NB4 (cell line): ENCODE measurements at places on chromosomes 12 and 14.

DNA sequence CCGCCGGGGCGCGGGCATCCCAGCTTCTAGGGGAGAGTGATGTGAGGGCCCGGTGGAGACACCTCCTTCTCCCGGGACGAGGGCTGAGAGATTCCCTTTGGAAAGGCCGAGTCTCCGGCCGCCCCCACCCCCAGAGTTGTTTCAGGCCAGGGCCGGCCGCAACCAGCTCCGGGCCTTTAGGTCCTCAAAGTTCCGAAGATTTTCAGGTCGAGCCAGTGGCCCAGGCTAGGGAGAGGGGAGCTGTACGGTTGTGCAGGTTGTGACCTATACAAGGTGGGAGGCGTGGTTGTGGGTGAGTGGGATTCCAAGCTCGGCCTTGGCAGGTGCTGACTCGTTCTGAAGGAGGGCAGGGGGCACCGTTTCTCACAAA is 18.4 kb upstream of the ANKRD33 start:
- DNase-seq, result no peak

DNA sequence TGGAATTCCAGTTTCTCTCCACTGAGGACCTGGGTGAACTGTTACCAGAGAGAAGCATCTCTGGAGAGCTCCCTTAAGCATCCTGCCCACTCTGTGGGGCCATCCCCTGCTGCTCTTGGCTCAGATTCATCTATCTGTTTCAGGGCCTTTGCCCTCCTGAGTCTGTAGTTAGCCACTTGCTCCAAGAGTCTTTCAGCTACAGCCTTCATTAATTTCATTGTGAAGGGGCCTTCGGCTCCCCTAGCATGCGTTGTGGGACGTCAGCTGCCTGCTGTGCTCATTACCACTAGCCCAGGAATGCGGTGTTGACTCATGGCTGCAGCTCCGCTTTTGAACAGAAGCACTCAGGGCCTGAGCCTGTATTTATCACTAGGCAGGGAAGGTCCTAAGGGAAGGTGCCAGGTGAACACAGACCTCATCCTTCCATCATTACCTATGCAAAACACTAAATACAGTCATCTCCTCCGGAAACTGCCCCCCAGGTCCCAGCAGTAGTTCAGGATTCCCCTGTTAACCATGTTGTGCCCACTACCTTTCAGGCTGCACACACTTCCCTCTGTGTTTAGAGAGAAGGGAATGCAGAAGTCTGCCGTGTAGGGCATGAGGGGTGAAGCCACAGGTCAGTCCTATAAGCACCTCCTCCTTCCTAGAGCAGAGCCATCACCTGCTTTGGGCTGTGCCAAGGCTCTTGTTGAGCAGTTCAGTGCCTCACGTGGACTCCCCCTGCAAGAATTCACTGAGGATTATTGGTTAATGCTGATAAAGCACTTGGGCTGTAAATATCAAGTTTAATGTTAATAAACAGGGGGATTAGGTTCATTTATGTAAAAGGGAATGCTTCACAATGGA is 191.4 kb downstream of the CACNA1C start:
- no peak for DNase-seq

GRCh38 chr12:69502345-69503081 is 32.3 kb downstream of the FRS2 start:
- no peak for DNase-seq

- peak; percentile 40 for DNase-seq
These were observed 95.9 kb downstream of the OTOGL start for GRCh38 chr12:80195074-80195726.

DNA sequence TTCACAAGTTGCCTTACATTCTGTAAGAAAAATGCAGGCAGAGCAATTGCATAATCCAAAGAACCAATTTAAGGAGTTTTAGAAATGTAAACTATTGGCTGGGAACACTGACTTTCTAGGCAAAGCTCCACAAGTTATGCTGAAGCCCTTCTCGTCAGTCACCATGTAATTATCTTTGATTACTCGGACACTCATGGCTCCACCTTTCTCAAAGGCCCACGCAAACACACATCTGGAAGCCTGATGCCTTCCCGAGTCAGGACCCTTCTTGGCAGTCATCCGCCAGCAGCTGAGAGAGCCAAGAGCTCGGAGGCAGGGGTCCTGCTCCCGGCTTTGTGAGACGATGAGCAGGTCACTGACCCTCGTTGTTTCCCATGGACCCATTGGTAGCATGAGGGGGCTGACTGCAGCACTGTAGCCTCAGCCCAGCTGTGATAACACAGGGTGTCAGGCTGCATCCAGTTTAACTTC is 202.2 kb downstream of the TMEM132D start:
- DNase-seq, result no peak

DNA sequence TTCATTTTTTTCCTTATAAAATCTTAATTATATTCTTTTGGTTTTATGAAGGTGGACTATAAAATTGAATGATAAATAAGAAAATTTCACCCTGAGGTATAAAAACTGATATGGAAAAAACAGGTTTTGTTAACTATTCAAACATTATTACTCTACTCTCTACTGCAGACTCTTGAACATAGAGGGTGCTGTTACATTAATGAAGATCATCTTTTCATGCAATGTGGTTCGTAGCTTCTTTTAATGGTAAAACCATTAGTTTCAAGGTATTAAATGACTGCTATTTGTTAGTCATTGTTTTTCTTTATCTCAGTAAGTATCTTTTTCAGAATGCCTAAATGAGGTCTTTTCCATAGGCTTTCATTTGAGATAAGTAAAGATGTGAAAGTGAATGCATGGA is 510.4 kb downstream of the SLC16A7 start:
- peak; percentile 4 for DNase-seq

DNA sequence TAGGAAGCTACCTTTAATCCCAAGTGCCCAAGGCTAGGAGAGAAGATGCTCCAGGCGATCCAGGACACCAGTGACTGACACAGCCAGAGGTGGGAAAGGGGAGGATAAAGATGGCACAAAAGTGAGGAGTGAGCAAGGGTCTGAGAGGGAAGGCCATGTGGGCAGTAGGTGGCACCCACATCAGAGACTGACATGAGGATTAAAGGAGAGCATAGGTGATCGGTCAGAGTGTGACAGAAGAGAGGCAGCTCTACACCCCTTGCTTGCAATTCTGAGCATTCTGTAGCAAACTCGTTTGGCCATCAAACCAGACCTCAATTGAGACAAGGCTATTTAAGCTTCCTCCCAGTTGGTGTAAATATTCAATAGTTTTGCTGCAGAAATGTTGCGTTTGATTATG is 724 bp upstream of the CD27 start:
- no peak for DNase-seq

DNA sequence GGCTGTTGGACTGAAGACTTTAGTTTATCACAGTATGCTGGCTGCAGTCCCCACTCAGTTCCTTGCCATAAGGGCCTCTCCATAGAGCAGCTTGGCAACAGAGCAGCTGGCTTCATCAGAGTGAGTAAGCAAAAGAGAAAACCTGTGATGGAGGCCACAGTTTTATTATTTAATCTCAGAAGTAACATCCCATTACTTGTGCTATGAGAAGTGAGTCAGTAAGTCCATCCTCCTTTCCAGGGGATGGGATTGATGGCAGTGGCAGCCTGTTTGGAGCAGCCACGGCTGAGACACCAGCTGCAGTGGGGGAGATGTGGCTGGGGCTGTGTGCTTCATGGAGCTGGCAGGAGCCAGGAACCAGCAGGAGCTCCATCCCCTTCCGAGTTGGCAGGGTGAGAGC is 138.5 kb upstream of the SRRM4 start:
- no peak for DNase-seq

- DNase-seq, result peak; percentile 41
These were observed at the start of gene KCNK13 for GRCh38 chr14:90061685-90062126. TSS of gene KCNK13 (plus strand) at chr14:90061994. CDS start at chr14:90062206, 212 bp downstream.

- DNase-seq, result peak; percentile 56
These were observed 109.2 kb upstream of the EGLN3 start for GRCh38 chr14:34059925-34060650.

- DNase-seq, result peak; percentile 45
These were observed 19.7 kb downstream of the VDR start for GRCh38 chr12:47885012-47885501.

- peak; percentile 19 for DNase-seq
These were observed 120.0 kb downstream of the RBM19 start for GRCh38 chr12:113845900-113846674.

DNA sequence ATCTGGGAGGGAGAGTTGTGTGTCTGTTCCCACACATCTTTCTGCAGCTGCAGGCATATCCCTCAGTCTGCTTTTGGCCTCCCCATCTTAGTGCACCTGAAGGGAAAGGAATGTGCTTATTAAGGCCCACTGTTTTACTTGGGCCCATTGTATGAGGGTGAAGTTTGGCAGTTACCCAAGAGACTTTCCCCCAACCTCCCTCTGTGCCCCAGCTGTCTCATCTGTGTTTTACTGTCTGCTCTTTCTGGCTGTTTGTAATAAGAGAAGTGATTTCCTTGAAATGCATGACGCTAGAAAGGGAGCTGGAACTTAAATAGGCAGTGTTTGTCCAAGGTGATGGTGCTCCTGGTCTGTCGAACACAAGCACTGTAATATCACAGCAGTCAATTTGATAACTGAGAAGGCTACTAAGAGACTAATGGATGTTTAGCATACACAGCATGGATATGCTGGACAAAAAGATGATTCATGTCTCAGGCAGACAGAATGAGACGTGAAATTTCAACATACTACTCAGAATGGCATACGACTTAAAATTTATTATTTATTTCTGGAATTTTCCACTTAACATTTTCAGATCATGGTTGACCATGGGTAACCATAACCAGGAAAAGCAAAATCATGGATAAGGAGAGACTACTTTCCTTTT is 43.6 kb downstream of the FSCB start:
- no peak for DNase-seq

DNA sequence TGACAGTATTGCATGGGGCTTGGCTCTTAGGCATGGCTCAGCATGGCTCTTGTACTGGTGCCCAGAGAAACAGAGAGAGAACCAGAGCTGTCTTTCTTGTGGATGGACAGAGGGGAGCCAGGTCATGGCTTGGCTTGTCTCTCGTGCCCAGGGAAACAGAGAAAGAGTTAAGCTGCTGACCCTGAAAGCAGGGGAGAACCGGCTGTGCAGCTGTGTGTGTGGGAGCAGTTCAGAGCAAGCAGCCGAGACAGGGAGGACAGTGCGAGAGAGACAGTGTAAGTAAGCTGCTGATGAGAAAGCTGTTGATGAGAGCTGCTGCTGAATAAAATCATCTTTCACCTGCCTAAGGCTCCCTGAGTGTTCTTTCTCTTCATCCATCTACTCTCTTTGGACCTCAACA is 61.3 kb upstream of the DDHD1 start:
- no peak for DNase-seq

DNA sequence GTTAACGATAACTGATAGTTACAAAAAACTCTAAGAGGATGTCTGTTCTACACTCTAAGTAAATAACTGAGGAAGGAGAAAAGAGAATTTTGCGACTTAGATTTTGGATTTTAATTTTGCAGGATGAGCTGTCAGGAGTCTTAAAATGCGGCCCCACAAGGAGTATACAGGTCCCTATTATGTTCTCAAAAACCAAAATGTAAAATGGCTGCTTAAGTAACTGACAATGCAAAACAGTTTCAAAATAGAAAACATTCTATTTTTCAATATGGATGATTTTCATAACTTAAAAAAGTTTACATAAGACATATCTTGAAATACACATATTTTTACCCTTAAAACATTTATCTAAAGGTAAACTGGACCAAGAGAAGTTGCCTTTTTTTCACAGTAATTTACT is 2.6 kb downstream of the CD69 start:
- no peak for DNase-seq

DNA sequence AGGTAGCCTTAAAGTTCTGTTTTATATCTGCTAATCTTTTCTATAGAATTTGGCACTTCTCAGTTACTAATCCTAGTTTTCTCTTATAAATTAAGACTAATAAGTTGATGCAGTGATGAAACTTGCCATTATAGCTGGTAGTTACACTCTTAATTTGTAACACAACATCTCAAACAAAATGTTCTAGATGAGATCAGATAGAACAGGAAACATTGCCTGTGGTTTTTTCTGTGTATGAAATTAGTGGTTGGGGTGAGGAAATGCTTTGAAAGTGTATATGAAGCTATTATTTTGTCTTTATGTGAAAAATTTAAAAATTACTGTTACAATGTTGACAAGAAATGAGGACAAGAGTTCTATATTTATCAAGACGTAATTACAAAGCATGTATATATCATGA is 91.9 kb downstream of the PCNX1 start:
- DNase-seq, result peak; percentile 28

DNA sequence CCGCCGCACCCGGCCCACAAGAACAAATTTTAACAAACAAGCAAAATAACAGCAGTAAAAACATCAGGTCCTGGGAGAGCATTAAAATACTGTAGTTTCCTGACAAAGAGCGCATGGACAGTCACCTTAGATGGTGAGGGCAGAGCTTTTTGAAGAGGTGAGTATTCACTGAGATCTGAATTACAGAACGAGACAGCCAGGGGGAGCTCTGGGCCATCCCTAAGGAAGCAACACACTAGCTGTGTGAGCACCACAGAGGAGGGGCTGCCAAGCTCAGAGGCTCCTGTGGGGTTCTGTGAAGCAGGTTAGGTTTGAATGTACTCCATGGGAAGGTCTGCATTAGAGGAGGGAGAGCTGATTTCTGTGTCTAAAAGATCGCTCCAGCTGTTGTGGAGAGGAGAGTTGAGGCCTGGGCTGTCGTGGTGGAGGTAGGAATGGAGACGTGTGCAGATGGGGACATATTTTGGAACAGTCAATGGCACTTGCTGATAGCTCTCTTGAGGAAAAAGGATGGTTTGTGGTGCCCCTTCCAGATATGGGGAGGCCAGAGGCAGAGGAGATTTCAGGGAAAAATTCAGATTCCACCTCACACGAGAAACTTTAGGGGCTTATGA is 72.9 kb downstream of the TRAFD1 start:
- peak; percentile 77 for DNase-seq

DNA sequence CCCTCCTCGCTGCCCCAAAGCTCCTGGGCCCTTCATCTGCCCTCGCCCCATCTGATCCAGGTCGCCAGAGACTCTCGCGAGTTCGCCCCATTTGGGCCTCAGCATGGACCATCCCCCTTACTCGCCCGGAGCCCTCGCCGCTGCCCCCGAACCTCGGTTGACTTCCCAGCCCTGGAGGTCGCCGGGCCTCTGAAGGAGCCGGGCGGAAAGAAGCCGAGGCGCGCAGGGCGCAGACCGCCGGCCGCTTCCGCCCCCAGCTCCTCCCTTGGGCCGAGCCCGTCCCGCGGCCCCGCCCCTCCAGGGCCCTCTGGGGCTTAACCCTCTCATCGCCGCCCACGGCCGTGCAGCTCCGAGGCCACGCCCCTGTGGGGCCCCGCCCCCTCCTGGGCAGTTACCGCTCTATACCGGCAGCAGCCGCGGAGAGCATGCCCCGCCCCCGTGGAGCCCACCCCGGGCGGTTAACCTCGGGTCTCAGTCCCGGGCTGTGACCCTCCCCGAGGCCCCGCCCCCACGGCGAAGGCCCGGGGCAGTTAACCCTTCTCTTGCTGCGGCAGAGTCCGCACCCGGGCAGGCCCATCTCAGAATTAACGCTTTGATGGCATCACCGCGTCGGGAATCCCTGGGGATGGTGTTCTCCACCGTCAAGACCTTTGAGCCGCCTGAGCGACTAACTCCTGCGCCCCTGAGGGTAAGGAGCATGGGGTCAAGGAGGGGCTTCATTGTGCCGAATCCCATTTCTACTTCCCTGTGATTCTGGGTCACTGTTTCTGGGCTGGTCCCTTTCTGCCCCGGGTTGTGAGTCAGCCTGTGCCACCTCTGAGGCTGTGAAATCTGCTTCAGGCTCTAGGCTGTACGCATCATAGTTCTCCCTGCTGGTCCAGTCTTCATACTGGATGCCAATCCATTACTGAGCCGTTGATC is at the start of gene SPSB2:
SPSB2 (minus strand) TSS at position 210 of the 921 bp plus-strand sequence. CDS start 402 bp downstream, outside the sequence.
- peak; percentile 97 for DNase-seq

- DNase-seq, result no peak
These were observed 44.5 kb downstream of the LRRC9 start for GRCh38 chr14:59964251-59965007.
